ENCODE measurements at places on chromosomes 4 and X.

DNA sequence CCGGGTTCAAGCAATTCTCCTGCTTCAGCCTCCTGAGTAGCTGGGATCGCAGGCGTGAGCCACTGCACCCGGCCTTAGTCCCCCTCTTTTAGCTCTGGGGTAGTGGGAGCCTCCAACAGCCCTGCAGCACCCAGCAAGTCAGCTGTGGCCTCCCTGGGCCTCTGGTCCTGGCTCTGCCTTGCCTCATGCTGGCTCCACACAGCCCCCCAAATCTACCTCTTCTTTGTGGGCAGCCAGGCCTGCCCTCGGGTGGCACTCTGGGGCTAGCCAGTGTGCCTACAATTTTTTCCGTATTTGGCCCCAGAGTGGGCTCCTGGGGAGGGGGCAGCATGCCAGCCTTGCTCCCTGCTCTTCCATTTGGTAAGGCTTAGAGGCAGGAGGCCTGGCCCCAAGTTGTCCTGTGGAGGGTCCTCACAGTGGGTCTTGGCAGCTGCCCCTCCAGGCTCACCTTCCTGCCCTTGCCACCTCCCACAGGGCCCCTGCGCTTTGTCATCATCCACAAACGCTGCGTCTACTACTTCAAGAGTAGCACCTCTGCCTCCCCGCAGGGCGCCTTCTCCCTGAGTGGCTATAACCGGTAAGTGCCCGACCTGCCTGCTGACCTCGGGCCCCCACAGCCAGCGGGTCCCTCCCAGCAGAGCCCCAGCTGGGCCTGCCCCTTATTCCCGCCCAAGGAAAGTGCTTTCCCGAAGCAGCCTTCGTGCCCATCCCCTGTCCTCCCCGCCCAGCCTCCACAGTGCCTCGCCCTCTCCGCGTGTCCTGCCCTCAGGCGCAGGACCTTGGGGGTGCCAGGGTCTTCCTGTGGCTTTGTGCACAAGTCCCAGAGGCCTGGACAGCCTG lies 21.0 kb upstream of the ADD1 start:
- no peak for DNase-seq

DNA sequence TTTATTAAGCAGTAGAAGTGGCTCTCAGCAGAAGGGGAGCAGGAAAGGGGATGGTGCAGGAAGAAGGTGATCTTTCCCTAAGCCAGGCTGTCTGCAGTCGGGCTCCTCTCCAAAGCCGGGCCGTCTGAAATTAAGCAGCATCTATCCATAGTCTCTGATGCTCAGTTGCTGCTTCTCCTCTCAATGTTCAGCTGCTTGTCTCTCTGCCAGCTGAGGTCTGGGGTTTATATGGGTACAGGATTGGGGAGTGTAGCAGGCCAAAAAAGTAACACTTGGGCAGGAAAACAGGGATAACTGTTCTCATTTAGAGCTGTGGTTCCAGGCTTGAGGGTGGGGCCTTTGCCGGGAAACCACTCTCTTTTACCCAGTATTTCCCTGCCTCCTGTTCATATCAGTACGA lies 39.2 kb upstream of the CCKAR start:
- no peak for DNase-seq

GRCh38 chrX:119757979-119758730 lies at the start of gene SOWAHD:
Gene SOWAHD (plus strand): TSS chrX:119758588. CDS start chrX:119758668, 80 bp downstream.
- DNase-seq, result peak; percentile 52

DNA sequence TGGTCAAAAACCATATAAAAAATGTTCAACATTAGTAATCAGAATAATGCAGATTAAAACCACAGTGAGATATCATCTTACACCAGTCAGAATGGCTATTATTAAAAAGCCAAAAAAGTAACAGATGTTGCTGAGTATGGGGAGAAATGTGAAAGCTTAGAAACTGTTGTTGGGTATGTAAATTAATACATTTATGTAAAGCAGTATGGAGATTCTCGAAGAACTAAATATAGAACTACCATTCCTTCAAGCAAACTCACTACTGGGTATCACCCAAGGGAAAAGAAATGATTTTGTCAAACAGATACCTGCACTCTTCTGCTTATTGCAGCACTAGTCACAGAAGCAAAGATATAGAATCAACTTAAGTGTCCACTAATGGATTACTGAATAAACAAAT lies 576.4 kb upstream of the EPHA5 start:
- no peak for DNase-seq

DNA sequence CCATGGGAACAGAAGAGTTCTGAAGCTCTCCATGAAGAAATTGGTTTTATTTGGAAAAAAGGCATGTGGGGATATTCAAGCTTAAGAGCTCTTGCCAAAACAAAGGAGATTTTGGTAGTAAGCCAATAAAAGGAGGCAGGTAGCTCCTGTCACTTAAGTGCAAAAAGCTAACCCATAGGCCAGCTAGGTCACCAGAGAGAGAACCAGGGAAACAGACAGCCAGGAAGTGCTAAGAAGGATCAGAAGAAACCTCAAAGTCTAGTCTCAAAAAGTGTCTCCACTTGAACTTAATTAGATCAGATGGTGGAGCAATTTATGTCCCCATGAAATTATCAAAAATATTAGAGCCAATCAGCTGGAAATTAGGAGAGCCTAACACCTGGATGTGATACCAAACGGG lies 49.2 kb downstream of the CD40LG start:
- DNase-seq, result no peak

- DNase-seq, result no peak
Measured at GRCh38 chr4:186700746-186701145, 22.9 kb downstream of the FAT1 start.

DNA sequence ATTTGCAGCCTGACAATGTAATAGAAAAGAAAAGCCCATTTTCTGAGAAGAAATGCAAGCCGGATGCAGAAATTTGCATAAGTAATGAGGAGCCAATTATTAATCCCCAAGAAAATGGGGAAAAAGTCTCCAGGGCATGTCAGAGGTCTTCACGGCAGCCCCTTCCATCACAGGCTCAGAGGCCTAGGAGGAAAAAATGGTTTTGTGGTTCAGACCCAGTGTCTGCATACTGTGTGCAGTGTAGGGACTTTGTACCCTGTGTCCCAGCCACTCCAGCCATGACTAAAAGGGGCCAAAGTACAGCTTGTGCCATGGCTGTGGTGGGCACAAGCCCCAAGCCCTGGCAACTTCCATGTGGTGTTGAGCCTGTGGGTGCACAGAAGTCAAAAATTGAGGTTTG lies 92.2 kb downstream of the SH3BGRL start:
- DNase-seq, result no peak

DNA sequence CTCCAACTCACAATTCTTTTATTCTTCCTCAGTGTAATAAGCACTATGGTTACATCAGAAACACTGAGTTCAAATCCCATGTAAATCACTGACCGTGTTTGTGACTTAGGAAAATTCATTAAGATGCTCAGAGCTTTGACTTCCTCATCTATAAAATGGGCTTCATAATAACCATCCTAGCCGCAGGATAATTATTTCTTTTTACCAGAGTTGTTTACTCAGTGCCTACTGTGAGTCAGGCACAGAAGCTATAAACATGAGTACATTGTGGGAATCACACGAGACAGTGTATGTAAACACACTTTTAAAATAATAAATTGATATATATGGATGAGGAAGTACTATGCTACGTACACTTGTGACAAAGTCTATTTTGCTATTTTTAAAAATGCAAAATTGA lies 296.3 kb upstream of the TENM3 start:
- DNase-seq, result no peak

DNA sequence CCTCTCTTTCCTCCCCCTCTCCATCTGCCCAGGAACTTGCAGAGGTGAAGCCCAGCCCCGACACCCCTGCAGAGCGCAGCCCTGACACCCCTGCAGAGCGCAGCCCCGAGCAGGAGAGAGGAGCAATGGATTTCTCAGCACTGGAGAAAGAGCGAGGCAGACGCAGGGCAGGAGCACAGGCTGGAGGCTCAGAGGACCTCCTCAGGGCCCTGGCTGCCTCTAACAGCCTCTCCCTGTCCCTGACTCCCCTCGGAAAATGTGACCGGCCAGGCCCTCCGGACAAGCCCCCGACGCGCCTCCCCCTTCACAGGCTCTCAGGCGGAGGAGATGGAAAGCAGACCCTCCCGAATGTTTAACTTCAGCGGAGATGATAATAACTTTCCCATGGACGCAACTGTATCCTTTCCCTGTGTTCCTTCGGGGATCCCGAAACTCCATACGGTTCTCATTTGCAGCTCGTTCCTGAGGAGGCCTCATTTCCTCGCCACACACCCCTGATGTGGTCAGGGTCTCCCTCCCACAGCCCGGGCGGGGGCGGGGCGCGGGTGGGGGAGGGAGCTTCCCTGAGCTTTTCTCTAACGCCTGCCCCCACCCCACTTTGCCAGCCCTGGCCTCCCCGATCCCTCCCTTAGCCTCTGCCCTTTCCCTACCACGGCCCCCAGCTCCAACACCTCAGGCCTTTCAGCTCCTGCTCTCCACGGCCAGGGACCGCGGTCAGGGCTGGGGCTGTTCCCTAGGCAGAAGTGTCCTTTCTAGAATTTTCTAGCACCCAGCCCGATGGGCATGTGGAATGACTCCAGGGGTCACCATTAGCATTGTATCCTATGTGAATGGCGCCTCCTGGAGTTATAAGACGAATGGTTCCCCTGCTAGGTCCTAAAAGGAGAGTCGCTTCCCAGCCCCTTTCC lies 201.1 kb upstream of the BCOR start:
- no peak for DNase-seq

DNA sequence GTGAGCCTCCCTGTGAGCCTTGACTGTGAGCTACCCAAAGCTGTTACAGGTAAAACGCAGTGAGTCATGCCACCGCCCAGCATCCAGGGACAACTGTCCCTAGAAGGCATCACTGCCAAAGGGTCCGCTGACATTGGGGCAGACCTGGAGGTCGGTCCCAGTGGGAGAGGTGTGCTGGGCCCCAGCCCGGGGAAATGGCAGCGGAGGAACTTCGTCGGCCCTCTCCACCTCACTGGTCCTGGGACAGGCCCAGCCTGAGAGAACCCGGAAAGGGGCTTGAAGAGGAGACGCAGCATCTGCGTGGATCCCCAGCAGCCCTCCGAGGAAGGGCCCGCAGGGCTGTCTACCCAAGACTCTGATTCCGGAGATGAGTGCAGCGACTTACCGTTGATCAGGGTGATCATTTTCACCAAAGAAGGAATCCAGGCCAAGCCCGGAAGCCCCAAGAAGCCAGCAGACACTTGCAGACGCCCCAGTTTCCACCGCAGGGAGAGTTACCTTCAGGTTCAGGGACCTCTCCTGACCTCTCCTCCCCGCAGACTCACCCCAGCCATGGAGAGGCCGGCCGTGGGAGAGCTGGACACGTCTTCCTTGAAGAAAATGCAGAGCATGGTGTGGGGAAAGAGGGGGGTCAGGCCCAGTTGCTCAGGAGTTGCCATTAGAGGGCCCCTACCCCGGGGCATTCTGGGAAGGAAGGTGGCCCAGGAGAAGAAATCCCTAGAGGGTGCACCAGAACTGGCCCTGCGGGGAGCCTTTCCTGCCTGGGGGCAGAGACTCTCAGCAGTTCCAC lies 51.2 kb downstream of the CXorf49B start:
- DNase-seq, result no peak

- peak; percentile 46 for DNase-seq
Measured at GRCh38 chr4:73006286-73006990, 63.1 kb downstream of the COX18 start.

GRCh38 chr4:95510145-95510544 lies 38.6 kb downstream of the UNC5C start:
- no peak for DNase-seq

GRCh38 chr4:110395421-110395820 lies 80.5 kb upstream of the ENPEP start:
- no peak for DNase-seq

- DNase-seq, result no peak
Measured at GRCh38 chrX:53288189-53288588, 6.8 kb upstream of the IQSEC2 start.

GRCh38 chrX:19899217-19899788 lies 11.9 kb upstream of the SH3KBP1 start:
- no peak for DNase-seq

DNA sequence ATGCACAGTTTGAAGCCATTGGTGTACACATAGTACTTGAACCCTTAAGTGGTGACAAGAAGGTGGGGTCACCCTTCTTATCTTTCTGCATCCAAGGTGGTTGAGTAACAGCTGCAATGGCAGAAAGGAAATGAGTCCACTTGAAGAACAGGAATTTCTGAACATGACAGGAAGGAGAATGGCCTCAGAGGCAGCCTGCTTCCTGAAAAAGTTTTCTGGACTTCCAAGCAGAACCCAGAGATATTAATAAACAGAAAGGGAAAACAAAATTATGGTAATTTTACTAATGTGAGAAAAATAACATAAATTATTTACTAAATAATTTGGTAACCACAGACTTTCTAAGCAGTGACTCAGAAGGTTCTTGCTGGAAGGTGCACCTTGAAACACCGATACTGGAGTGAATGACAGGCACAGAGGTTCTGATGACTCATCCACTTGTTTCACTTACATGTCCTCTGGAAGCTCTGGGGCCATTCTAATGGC lies 119.9 kb upstream of the HS3ST1 start:
- DNase-seq, result peak; percentile 69

DNA sequence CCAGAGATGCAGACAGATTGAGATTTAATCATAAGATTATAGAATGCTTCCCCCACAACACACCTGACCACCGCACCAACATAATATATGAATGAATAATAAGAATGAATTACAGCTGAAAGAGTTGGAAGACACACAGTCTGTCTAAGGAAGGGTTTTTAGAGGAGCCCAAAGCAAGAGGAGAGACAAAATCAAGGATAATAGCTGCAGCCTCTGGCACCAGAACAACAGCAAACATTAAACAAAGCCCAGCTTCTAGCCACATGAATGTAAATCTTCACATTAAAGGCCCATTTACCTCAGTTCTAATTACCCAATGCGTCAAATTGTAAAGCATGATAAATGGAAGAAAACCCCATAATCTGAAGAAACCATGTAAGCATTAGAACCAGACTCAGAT lies 133.9 kb downstream of the SPCS3 start:
- no peak for DNase-seq
